ENCODE measurements at places on chromosomes 5 and 9. TPM values are rescaled to one million over a fixed set of nuclear protein-coding genes. Genes with fewer than 3 reads are reported as not detected.

The HK3 gene
- total RNA-seq, result not detected

The PCDHGA9 gene
- 6.1 TPM for total RNA-seq

The SPATA31A6 gene
- not detected for total RNA-seq

The EDIL3 gene
- 193 TPM for total RNA-seq

The TNFSF15 gene
- total RNA-seq, result 0.25 TPM

The PRR16 gene
- total RNA-seq, result 0.25 TPM

The PELO gene
- total RNA-seq, result 17.5 TPM

The NPR3 gene
- total RNA-seq, result 3.0 TPM

The GPR151 gene
- not detected for total RNA-seq

The AMBP gene
- not detected for total RNA-seq
